ENCODE measurements at places on chromosomes 13 and 19.
A peak's percentile ranks its signal among the peaks of the same experiment; 100 is the strongest.

DNA sequence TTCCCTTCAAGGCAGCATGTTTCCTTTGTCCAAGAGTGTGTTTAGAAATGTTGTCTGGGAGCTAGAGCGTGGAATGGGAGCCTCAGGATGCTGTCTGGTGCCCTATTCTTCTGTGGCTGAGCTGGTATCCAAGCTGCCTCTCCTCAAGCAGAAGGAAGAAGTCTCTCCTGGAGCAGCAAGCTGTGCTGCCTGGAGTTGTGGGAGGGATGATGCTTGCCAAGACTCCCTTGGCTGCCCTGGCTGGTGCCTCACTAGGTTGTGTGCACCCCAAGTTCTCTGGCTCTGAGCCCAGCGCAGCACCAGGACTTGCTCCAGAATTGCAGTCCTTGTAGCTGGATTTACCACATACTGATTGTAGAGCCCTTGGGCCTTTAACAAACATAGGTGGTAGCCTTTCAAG, 4.7 kb upstream of the CYP4F3 start:
- DNase-seq: no peak

DNA sequence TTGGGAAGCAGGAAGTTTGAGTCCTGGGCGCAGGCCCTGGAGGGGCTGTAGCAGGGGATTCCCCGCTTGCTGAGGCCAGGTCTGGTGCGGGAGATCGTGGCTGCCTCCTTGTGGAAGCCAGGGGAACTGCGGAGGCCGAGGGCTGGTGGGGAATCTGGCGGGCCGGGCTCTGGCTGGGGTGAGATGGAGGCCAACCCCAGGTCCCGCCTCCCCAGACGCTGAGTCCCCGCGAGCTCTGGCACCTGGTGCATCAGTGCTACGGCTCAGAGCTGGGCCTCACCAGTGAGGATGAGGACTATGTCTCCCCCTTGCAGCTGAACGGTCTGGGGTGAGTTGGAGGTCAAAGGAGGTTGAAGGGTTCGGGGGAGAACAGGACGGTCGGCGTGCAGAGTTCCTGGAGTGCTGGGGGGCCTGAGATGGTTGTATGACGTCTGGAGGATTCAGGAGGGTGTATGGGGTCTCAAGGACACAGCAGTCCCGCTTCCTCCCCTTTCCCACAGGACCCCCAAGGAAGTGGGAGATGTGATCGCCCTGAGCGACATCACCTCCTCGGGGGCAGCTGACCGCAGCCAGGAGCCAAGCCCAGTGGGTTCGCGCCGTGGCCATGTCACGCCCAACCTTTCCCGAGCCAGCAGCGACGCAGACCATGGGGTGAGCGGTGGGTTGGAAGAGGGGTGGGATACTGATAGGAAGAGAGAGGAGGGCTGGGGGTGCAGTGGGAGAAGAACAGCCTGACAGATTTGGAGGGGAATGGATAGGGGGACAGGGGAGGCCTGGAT, 13.1 kb downstream of the GRAMD1A start:
- peak; percentile 39 for DNase-seq

DNA sequence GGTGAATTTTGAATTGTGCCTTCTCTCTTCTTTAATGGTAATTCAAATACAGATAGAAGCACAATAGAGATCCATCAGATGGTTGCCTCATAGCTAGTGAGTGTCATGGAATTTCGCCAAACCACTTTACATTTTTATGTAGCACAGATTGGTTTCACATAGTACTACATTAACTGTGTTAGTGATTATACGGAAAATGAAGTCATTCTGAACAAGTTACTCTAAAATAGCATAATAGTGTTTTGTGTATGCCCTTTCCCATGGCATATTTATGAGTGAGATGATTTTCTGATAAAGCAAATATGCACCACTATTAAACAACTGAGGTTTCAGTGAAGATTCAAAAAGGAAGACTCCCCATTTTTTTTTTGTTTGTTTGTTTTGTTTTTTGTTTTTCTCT, 1623.5 kb downstream of the PCDH9 start:
- DNase-seq: peak; percentile 90

DNA sequence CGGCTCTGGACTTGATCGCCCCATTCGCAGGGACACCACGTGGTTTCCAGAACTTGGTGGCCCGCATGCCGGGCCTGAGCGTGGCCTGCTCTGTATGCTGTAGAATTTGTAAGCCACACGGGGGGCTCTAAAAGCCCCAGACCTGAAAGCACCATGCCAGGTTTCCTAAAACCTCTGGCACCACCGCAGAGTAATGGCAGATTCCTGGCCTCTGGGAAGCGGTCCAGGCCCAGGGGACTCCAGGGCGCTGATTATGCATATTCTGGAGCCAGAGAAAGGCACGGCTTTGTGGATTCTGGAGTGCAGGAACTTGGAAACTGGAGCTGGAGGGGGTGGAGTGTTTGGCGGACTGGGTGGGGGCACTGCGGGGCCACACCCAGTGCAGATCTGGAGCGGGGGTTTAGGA, 3.7 kb downstream of the FTL start:
- DNase-seq: no peak

- DNase-seq: peak; percentile 74
Measured at GRCh38 chr19:46513461-46514236, 18.0 kb upstream of the PNMA8B start.

DNA sequence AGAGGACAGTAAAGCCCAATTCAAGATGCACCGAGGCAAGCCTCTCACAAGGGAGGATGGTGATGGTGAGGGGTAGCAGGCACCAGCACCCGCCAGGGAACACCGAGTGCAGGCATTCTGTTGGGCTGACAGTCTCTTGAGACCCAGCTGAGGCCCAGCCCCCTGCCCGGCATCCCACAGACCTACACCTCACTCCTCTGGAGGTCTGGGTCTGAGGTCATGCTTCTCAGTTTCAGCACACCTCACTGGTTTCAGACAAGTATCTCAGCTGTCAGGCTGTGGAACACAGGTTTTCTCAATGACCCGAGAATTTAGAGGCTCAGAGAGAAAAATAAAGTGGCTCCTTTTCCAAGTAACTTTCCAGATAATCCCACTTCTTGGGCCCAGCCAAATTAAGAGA, 27.7 kb upstream of the EPHX3 start:
- no peak for DNase-seq

- DNase-seq: no peak
Measured at GRCh38 chr19:4322942-4323665, 15.5 kb downstream of the STAP2 start.

GRCh38 chr13:31742097-31742734, 2.9 kb downstream of the RXFP2 start:
- peak; percentile 74 for DNase-seq

DNA sequence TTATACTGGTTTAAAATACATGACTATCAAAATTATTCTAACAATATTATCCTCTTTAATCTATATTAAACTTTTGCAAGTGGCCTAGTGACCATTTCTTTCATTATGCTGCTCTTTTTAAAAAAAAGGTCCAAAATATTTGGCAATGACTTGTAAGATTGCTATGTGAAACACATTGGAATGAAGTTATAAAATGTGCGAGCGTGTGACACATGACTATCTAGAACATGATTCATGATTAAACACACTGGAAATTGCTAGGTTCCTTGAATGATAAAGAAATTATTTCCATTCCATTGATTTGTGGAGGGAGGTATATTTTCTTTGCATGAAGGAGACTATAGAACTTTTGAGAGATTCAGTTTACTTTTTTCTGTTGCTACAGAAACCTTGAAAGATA, 739.1 kb downstream of the DIAPH3 start:
- peak; percentile 71 for DNase-seq
